H9 (cell line): ENCODE measurements at places on chromosomes 4 and X.

DNA sequence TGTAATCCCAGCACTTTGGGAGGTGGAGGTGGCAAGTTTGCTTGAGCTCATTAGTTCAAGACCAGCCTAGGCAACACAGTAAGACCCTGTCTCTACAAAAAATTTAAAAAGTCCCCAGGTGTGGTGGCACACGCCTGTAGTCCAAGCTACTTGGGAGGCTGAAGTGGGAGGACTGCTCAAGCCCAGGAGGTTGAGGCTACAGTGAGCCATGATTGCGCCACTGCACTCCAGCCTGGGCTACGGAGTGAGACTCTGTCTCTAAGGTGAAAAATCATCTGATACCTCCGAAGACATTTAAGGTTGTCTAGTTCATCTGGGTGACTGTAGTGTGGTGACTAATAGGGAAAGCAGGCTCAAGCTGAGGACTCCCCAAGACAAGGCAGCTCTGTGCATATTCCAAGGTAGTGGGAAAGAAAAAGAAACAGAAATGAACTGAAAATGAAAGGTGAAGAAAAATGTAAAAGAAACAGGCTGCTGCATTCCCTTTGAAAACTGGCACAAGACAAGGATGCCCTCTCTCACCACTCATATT lies 23.3 kb downstream of the FRYL start:
- no peak for DNase-seq

- DNase-seq: no peak
Observed at GRCh38 chr4:41643331-41643730, 105.2 kb downstream of the PHOX2B start.

DNA sequence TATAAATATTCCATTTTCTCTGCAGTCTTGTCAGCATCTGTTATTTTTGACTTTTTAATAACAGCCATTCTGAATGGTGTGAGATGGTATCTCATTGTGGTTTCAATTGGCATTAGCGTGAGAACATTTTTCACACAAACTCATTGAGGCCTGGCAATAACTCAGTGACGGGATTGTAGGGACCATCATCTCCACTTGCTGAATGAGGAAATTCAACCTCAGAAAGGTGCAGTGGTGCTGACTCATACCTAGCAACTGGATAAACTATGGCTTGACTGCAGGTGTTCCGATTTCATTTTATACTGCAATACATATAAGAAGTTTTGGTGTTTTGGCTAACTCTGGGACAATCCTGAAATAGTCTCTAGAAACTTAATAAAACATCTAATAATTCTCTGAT lies 88.3 kb upstream of the DDIT4L start:
- DNase-seq: no peak

DNA sequence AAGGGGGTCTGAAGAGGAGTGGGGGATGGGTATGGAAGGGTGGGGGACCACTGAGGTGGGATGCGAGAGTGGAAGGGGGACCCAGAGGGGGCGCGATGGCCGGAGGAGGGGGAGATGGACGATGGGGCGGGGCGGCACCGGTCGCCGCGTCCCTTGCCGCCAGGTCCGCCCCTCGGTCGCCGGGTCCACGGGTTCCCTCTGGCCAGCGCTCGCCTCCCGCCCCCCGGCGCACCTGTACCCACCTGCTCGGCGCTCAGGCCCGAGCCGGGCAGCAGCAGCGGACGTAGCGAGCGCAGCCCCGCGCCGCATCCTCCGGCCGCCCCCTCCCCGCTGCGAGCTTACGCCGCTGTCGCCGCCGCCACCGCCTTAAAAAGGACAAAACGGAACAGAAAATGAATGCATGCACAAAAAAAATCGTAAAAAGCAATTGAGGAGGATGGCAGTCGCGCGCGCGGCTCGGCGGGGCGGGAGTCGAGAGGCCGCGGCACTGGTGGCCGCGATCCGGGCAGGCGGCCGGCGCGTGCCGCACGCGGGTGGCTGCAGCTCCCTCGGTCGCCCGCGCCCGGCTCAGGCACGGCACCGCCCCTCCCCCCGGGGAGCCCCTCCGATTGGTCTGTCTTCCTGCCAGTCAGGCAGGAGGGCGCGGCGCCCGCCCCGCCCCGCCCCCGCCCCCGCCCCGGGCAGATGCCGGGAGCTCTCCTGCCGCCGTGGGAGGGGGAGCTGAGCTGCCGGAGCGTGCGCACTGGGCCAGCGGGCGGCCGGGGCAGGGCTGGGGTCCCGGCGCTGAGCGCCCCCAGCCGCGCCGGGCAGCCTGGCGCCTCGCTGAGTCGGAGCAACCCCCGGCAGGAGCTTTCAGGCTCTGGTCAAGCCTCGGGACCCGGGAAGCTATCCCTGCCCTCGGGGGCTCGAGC lies at the start of gene JAKMIP1:
Gene JAKMIP1, minus strand, starts transcription at position 539 of the 911 bp plus-strand sequence. CDS start 87,699 bp downstream, outside the sequence.
- peak; percentile 91 for DNase-seq

- no peak for DNase-seq
Observed at GRCh38 chr4:8291701-8292477, 22.3 kb downstream of the HTRA3 start.
